Activated T-helper 1 cell treated with anti-CD3 and anti-CD28 coated beads, Interleukin-12 subunit alpha, Interleukin-12 subunit beta, Interleukin-2, Interleukin-4 antibody, amounts not matched to agents 30 ng/mL and 10 ng/mL and 1 ng/mL, durations not matched to agents 14 hours and 24 hours and 36 hours (primary cell): ENCODE measurements at places on chromosomes 2 and 18. TPM values are rescaled to one million over a fixed set of nuclear protein-coding genes. Genes with fewer than 3 reads are reported as not detected.

DNA sequence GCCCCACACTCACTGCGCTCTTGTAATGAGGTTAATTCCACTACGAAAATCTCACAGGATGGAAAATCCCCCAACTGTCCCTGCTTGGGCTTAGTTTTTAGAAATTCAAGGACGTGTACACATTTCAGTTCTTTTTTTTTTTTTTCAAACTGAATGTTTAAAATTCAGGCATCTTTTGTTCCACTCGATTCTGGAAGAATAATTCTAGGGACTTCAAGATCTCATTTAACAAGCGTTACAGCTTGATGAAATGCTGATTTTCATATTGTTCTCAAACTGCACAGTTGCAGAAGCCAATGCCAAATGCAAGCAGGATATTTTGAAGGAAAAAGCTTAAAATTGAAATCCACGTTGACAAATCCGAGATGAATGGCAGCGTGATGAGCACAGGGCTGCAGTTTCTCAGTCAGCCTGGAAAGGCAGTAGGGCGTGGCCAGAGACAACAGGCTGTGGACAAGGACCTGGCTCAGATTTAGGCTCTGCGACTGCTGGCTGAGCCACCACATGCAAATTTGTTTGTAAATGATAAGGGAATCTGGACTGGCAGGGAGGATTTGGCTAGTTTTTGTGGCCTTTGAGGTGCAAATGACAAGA lies 128.1 kb upstream of the MYCN start:
- no peak for DNase-seq

GRCh38 chr2:147937744-147938349 lies 82.7 kb downstream of the ORC4 start:
- no peak for DNase-seq

DNA sequence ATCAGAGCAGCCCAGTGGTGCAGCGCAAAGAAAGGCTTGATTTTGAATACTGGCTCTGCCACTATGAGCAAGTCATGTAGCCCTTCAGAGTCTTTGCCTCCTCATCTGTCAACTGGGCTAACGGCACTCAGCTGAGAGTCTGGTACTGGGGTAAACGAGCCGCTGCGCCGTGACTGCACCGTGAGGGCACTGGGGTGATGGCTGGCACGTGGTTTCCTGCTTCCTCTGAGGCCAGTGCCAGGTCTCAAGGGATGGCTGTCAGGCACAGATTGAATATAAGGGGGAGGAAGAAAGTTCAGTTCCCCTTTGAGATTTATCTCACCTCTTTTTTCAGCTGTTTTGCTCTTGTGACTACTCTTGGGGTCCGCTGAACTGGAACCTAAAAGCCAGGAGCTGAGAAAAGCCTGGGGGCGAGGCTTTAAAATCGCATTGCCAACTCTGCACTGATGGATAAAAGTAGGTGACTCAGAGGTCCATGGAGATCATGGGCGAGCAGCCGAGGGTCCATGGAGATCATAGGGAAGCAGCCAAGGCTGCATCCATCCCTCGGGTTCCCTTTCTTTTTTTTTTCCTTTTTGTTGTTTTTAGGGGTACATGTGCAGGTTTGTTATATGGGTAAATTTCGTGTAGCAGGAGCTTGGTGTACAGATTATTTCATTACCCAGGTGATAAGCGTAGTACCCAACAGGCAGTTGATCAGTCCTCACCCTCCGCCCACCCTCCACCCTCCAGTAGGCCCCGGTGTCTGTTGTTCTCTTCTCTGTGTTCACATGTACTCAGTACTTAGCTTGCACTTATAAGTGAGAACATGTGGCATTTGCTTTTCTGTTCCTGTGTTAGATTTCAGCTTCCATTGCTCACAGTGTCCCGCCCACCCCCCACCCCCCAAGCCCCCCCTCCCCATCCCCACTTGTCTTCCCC lies 114.3 kb downstream of the SPP2 start:
- DNase-seq: no peak

DNA sequence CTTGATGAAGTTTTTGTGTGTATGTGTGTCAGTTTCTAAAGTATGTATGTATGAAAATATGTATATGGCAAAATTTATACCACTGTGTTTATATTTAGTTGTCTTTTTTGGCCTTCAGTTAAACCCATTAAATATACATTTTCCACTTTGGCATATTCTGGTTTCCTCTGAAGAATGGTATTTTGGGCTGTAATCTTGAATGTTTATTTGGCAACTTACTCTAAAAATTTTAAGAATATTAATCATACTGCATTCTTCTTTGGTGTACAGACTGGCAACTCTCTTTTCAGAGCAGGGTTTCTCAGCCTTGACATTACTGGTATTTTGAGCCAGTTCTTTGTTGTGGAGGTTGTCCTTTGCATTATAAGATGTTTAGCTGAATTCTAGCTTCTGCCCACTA lies 27.9 kb upstream of the CCBE1 start:
- DNase-seq: no peak

- no peak for DNase-seq
Observed at GRCh38 chr2:38064801-38065501, 11.0 kb downstream of the CYP1B1 start.

- no peak for DNase-seq
Observed at GRCh38 chr18:42931491-42931890, 184.0 kb downstream of the RIT2 start.

GRCh38 chr18:61528961-61529360 lies 195.7 kb downstream of the CDH20 start:
- no peak for DNase-seq

DNA sequence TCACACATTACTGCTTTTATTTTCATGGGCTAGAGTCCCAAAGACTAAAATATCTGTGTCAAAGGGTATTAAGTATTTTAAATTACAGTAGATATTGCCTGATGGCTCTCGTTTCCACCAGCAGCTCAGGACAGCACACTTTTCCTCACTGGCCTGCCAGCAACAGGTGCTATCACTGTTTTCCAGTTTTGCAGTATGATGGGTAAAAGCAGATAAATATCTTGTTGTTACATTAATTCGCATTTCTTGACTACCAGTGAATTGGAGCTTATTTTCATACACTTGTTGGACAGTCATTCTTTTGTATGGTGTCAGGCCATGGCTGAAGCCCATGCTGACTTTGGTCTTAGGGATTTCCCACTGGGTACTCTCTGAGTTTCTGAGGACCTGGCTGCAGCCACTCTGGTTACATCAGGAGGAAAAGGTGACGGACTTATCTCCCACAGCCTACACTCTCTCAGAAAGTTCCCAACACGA lies 4.8 kb downstream of the APOB start:
- DNase-seq: no peak

DNA sequence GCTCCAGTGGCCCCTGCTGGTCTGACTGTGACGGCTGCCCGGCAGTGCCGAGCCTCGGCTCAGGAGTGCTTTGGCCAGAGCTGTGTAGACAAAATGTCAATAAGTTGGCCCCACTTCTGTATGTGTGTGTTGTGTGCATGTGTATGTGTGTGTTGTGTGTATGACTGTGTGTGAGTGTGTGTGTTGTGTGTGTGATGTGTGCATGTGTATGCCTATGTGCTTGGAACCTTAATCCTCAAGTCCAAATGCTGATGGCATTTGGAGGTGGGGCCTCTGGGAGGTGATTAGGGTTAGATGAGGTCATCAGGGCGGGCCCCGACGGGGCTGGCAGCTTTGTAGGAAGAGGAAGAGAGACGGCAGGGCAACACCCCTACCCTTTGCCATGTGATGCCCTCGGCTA lies 269.0 kb downstream of the DCDC2C start:
- DNase-seq: no peak

DNA sequence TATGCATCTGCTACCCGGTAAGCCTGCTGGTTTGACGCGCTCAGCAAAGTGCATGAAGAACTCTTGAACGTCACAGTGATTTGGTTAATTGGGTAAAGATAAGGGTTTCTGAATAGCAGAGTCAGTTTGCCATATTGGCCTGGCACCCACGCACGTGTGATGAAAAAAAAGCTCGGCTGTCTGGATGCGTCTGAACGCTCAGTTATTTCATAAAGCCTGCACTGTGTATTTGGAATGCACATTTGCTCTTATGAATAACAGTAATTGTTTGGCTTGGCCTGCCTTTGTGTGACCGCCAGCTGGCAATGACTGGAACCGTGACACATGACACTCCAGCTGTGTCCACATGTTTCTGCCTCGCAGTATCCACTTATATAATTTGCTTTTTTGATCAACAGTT lies 129.2 kb upstream of the MEIS1 start:
- no peak for DNase-seq

DNA sequence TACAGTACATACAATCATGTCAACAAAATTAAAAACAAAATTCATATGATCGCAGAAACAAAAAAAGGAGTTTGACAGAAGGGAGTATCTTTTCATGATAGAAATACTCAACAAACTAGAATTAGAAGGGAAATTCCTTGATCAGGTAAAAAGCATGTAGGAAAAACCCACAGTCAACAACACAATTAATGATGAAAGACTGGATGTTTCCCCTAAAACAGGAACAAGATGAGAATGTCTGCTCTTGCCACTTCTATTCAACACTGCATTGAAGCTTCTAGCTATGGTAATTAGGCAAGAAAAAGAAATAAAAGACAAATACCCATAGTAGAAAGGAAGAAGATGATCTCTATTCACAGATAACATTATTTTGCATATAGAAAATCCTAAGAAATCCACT lies 87.1 kb downstream of the SRBD1 start:
- no peak for DNase-seq

DNA sequence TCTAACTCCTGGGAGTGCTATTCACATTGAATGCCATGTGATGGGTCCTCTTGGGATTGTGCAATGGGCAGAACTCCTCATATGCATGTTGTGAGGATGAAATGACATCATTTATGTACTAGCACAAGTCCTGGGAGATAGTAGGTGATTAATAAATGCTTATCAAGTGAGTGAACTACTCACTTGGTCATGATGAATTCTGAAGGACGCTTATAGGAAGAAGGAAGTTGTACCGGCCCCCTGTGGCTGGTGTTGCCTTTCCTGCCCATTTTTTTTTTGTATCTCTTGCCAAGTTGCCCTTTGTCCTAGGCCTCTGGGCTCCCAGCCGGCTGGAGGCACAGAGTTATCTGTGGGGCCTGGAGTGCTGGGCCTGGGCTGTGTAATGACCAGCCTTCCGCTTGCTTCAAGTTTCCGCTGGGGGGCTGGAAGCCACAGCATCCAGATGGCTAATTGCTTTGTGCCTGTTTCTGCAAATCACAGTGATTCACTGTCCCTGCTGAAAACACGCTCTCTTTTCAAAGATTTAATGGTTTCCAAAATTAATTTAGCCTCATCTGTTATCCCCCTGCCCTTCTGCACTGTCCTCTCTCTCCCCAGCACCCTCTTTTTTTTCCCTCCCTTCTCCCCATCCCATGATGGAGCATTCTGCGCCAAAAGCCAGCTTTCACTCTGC lies 33.7 kb upstream of the MRPL33 start:
- no peak for DNase-seq

GRCh38 chr2:142920571-142920970 lies 43.1 kb downstream of the KYNU start:
- DNase-seq: no peak

DNA sequence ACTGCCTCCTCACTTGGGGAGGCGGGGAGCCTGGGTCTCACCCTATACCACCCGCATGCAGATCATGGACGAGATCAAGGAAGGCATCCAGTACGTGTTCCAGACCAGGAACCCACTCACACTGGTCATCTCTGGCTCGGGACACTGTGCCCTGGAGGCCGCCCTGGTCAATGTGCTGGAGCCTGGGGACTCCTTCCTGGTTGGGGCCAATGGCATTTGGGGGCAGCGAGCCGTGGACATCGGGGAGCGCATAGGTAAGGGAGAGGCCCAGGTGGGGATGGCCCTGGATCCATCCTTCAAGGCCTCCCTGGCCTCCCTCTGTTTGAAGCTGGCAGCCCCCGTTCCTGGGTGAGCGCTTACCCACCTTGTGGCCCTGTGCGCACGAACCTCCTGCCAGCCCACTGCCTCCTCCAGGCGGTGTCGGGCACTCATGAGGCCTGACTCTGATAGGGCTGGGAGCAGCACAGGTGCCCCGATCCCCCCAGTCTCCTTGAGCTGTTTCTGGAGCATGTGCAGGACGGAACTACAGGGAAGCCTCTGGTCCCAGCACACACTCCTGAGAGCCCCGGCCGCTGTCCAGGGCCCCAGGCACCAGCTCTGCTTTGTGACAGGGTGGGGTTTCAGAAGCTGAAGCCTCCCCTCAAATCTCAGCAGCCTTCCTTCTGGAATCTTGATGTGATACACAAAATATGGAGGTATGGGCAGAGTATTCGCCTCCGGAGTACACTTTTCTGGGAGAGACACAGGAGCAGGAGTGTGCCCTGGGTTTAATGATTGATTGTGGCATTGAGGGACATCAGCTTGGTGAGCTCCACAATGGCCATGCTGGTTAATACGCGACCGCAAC lies 708 bp downstream of the AGXT start:
- no peak for DNase-seq

DNA sequence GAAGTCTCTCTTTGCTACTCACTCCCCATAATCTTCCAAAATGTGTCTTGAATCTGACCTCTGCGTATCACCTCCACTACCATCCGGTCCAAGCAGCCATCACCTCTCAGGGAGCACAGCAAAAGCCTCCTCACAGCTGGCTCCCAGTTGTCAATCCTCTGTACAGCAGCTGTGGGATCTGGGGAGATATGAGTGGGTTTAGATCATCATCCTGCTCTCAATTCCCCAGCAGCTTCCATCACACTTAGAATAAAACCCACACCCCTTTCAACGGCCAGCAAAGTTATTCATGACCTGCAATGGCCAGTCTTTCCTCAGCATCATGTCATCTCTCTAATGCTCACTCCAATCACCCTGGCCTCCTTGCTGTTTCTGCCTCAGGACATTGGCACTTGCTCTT lies 261.6 kb downstream of the PAX3 start:
- DNase-seq: no peak

- no peak for DNase-seq
Observed at GRCh38 chr2:150409196-150409595, 78.3 kb downstream of the RND3 start.

GRCh38 chr2:19801367-19802080 lies 100.3 kb downstream of the TTC32 start:
- DNase-seq: no peak

GRCh38 chr2:109124982-109125592 lies 3.9 kb upstream of the SH3RF3 start:
- no peak for DNase-seq

DNA sequence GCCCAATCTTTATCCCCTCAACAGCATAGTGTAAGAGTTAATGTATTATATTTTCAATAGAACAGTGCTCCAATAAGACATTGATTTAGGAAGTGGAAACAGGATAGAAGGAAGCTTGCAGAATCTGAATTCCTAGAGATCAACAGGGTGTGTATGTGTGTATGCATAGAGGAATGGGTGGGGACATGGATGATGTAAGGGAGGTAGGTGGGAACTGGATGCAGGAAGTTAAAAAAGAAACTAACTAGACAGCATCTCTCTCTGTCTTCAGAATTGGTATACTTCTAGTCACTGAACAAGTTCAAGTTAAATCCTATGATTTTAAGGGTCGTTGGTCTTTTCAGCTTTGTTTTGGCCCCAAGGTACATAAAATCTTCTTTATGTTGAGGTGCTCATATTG lies 196.6 kb downstream of the PMAIP1 start:
- no peak for DNase-seq

PCARE gene
- not detected in 2 replicates for total RNA-seq

FAM237A gene
- total RNA-seq: not detected in 2 replicates

SNED1 gene
- total RNA-seq: 1.6 and 2.5 TPM in 2 replicates

POMC gene
- 5.0 and 5.9 TPM in 2 replicates for total RNA-seq

B3GNT7 gene
- not detected in 2 replicates for total RNA-seq

FBLN7 gene
- total RNA-seq: 26.4 and 29.6 TPM in 2 replicates

MC5R gene
- not detected in 2 replicates for total RNA-seq

CXCR1 gene
- not detected in 2 replicates for total RNA-seq

DNAH7 gene
- total RNA-seq: not detected in 2 replicates

INPP5D gene
- total RNA-seq: 60.9 and 61.2 TPM in 2 replicates

CHAC2 gene
- 24.1 and 25.6 TPM in 2 replicates for total RNA-seq

ABCB11 gene
- 0.02 TPM in 1 of 2 replicates, not detected in the other for total RNA-seq
